ENCODE measurements at places on chromosomes 2 and 18. TPM values are rescaled to one million over a fixed set of nuclear protein-coding genes. Genes with fewer than 3 reads are reported as not detected.

The CCNYL1 gene
- 13.1 TPM for total RNA-seq

The TRABD2A gene
- 1.8 TPM for total RNA-seq

The CAVIN2 gene
- 18.6 TPM for total RNA-seq

The MARCO gene
- total RNA-seq: not detected

The SH3YL1 gene
- total RNA-seq: 28.4 TPM

The NYAP2 gene
- not detected for total RNA-seq

The ARHGEF33 gene
- total RNA-seq: 0.22 TPM

The RAPGEF4 gene
- 0.14 TPM for total RNA-seq

The COL4A3 gene
- total RNA-seq: under 0.01 TPM

The EPAS1 gene
- total RNA-seq: 649 TPM

The TFPI gene
- 239 TPM for total RNA-seq

The SPP2 gene
- total RNA-seq: not detected

The FZD7 gene
- 31.8 TPM for total RNA-seq

The GCKR gene
- total RNA-seq: 0.43 TPM

The CXXC1 gene
- 52.0 TPM for total RNA-seq

The MLPH gene
- 32.2 TPM for total RNA-seq

The GPN1 gene
- 53.0 TPM for total RNA-seq

The SRD5A2 gene
- total RNA-seq: not detected

The ABCG8 gene
- total RNA-seq: not detected

The MOGAT1 gene
- total RNA-seq: not detected

The OSR1 gene
- 6.6 TPM for total RNA-seq

The HOXD10 gene
- total RNA-seq: 0.66 TPM

The BMP10 gene
- total RNA-seq: 0.44 TPM

The C1QL2 gene
- not detected for total RNA-seq

The RAB17 gene
- 0.22 TPM for total RNA-seq

The LINC00305 gene
- total RNA-seq: not detected

The ANKRD36C gene
- 45.0 TPM for total RNA-seq

The C2orf81 gene
- total RNA-seq: 1.6 TPM

The MPPE1 gene
- total RNA-seq: 23.0 TPM

The GPR45 gene
- 0.22 TPM for total RNA-seq

The GTF2A1L gene
- total RNA-seq: 0.43 TPM

The ATP6V1B1 gene
- total RNA-seq: 1.9 TPM

The STAT4 gene
- 1.1 TPM for total RNA-seq

The RUFY4 gene
- total RNA-seq: not detected

The ELOA2 gene
- total RNA-seq: not detected

The NLRC4 gene
- not detected for total RNA-seq

The B3GNT7 gene
- total RNA-seq: 0.14 TPM

The FAM228A gene
- total RNA-seq: 1.5 TPM

The PRKAG3 gene
- total RNA-seq: not detected

The SANBR gene
- total RNA-seq: 7.9 TPM

The PLCL1 gene
- total RNA-seq: under 0.01 TPM

The C2orf72 gene
- not detected for total RNA-seq

The PRADC1 gene
- total RNA-seq: 5.9 TPM

The FHOD3 gene
- 16.9 TPM for total RNA-seq

All from placental pericyte (primary cell).